CD4-positive, alpha-beta T cell treated with Interleukin-15 for 4 hours (primary cell): ENCODE measurements at places on chromosomes 2 and 18.
A peak's percentile ranks its signal among the peaks of the same experiment; 100 is the strongest.

DNA sequence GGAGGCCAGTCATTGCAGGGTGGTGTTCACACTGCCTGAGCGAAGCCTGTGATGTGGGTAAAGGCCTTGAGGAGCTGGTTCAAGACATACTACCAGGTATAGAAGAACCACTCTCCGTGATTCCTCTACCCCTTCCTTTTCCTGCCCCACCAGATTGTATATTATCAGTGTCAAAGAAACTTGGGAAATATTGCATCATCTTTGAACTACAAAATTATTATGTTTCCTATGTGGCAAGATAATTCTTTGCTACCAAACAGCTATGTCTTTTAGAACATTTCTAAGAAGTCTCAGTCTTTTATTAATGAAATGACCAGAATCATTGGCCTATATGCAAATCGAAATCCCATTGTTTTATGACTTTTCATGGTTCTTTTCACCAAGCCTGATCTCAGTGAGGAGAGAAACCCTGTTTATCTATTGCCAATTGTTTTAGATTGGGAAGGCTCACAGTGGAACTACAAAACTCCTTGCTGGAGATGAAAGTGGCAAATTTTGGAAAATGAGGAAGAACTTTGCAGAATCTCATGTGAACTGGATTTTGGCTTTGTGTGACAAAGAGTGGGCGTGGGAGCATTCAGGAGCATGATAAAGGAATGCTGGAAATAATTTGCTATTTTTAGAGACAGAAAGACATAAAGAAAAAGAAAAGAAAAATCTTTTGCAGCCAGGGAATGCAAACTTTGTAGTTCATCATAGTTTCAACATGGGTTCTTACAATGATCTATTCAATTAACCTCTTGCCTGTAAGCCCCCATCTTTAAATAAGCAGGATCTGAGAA, 286.9 kb downstream of the INSIG2 start:
- DNase-seq: no peak

GRCh38 chr18:35490894-35491699, 6.7 kb downstream of the INO80C start:
- DNase-seq: no peak

DNA sequence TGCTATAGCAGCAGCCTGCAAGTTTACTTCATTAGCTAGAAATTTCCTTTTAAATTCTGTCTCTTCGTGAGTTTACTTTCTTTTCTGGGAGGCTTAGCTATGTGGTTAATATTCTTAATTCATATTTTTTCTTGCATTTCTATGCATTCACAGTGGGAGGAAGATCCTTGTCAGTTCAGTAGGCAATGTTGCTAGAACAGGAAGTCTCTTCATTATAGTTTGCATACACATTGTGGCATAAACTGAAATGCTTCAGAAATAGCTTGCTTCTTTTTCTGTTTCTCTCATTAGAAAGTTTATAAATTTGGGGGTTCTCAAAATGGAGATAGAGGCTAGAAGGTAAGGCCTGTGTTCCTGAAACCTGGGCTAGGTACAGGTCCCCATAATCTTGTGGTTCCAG, 8.1 kb upstream of the ARHGAP15 start:
- DNase-seq: no peak

DNA sequence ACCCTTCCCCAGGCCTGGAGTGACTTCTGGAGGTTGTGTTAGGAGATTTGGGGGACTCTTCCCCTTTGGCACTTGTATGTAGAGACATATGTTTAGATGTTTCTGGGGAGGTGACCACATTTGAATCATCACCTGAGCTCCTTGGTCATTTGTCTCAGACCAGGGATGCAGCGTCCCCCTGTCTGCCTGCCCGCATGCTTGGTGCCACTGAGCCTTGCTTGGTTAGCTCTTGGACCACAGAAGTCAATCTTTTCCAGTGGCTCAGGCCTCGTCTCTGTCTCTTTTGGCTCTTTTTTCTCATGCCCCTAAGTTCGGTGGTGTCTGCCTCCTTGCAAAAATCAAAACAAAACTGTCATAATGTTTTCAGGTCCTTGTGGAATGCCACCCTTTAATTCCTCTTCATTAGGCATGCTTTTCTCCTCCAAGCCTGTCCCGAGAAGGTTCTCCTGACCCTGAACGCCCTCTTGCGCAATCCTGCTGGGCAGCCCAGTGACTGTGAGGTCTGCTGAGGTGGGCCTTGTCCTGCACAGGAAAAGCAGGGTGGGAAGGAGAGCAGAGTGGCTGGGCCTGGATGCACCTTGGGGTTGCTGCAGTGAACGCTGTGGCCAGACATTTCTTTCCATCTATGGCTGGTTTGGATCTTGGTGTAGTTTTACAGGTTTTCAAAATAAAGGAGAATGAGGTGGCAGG, 24.9 kb downstream of the GLI2 start:
- no peak for DNase-seq

GRCh38 chr2:27379836-27380625, 503 bp downstream of the ZNF513 start:
- peak; percentile 59 for DNase-seq

- no peak for DNase-seq
Observed at GRCh38 chr2:33240178-33240577, 236.3 kb upstream of the RASGRP3 start.
